ENCODE measurements at places on chromosomes 3 and 15.

- DNase-seq = no peak
Measured at GRCh38 chr3:191523148-191523547, 62.2 kb downstream of the PYDC2 start.

- DNase-seq = no peak
Measured at GRCh38 chr3:77052051-77052501, 12.2 kb downstream of the ROBO2 start.

DNA sequence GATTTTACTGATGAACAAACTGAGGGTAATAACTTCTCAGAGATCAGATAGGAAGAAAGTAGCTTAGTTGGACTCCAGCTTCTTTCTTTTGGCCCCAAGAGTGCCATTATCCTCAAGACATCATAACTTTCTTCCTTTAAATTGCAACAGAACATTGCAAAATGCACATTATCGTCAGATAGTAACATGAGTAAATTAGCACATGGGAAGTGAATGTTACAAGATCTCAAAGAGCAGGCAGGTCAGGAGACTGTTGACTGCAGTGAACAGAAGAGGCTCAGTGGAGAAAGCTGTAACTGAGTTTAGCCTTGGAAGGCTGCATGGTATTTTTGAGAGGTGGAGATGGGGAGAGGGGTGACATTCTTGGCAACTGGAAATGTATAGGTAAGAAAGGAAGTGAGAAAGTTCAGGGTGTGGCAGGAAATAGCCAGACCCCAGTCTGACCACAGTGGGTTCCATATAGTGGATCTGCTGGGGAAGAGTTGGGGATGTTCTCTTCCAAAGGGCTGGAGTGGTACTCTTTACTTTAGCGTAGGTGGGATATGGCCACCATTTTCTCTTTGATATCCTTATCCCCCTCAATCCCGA is 307.7 kb downstream of the RPLP1 start:
- DNase-seq = peak; percentile 12

- no peak for DNase-seq
Measured at GRCh38 chr15:45668386-45668785, 33.6 kb downstream of the SQOR start.

DNA sequence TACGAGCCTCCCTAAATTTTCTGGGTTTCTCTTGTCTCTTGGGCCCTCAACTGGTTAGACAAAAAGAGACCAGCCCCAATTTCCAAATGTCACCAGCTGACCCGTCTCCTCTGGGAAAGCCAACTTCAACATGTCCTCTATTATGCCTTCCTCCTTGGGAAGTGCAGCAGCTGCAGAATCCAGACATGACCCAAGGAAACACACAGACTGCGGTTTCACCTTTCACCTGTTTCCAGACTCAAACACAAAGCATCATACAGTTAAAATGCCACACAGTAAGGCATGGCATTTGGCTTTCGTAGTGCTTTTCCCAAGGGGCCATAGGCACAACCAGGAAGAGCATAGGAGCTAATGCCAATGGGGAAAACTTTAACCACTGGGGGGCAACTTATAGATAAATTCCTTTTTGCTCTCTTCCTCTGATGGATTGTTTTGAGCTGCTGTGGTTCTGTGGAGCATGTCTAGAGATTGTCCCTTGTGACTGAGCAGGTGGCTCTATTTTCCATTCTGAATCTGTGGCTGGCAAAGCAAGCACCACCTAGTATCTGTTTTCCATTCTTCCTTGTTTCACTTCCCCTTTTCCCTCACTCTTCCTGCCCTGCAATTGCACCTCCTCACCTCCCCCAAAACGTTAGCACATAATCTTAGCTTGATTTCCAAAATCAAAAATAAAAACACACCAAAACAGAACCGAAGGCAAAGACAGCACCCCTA is 49.3 kb downstream of the HHLA2 start:
- DNase-seq = no peak

GRCh38 chr15:94295275-94295674 is 63.9 kb downstream of the MCTP2 start:
- no peak for DNase-seq

DNA sequence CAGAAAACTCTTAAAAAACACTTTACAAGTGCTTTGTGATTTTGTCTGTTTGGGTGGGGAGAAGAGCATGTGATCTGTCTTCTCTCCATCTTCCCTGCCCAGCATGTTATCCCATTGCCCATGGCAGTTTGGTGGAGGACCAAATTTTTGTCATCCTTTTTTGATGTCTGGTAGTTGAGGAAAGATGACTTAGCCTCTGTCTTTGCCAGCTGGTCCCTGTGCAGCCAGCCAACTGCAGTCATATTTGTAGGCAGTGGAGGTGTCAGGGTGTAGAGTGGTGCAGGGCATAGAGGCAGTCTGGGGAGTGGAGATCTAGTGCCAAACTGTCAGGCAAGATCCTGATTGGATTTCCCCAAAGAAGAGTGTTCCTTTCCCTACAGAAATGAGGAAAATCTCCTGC is 40.7 kb downstream of the GASK1A start:
- DNase-seq = no peak

- DNase-seq = no peak
Measured at GRCh38 chr15:91572110-91572509, 281.4 kb upstream of the SLCO3A1 start.

GRCh38 chr3:195025056-195025883 is 245.7 kb downstream of the XXYLT1 start:
- no peak for DNase-seq

DNA sequence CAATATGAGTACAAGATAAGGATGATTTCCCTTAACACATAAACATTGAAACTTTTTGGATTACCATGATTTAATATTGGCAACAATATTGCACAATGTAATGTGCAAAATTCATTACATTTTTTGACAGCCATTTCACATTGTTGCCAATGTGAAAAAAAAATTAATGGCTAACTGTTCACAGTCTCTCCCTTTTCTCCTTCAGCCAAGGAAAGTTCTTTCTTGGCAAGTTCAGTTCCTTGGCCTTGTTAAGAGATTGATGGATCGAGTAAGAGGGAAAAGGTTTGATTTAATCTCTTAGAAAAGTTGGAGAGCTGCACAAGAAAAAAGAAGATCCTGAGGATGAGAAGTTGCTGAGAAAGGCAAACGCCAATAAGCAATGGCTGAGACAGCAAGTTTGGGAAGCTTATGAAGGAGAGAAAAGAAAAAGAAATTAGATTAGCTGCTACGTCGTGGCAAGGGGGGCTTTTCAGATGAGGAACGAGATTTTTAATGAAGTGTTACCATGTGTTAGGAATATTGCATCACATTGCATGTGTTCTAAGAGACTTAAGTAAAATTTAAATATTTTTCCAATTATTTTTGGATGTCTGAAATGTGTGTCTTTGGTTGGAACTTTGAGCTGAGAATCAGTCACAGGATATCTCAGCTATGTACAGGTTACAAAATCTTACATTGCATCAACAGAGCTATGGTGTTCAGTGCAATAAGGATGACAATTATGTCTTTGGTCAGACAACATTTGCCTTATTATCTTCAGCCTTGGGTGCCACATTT is 61.4 kb upstream of the ZNF280D start:
- DNase-seq = no peak

DNA sequence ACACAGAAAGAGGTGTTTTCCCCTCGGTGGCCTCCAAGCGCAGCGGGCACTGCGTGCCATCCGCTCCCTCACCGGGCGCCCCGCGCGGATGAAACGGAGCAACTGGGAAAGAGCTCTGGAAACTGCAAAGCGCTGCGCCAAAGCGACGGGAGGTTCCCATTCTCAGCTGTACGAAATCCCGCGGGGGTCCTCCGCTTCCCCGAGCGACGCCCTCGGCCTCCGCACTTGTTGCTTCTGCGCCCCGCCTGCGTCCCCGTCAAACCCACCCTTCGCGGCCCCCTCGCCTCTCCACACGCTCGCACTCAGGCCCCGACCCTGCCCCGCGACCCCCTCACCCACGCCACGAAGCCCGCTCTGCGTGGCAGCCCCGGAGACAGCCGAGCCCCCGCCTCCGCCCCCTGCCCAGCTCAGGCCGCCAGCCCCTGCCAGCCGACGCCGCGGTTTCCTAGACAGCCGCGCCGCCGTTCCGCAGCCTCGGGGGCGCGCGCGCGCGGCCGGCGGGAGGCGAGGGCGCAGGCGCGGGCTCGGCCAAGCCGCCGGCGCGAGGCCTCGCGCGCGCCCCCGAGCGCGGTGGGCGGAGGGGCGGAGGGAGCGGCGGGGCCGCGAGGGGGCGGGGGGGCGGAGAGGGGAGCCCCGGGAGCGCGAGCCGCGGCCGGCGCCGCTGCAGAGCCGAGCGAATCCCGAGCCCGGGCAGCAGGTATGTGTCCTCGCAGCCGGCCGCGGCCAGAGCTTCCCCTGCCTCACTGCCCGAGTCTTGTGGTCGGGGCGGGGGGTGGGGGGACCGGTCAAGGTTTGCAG is at the start of gene TMEM266:
TMEM266 (plus strand) TSS at position 666 of the 798 bp plus-strand sequence. CDS start 74,279 bp downstream, outside the sequence.
- DNase-seq = no peak

GRCh38 chr15:94185547-94186236 is 45.7 kb upstream of the MCTP2 start:
- no peak for DNase-seq

- DNase-seq = no peak
Measured at GRCh38 chr15:62795171-62795570, 247.4 kb upstream of the TPM1 start.

DNA sequence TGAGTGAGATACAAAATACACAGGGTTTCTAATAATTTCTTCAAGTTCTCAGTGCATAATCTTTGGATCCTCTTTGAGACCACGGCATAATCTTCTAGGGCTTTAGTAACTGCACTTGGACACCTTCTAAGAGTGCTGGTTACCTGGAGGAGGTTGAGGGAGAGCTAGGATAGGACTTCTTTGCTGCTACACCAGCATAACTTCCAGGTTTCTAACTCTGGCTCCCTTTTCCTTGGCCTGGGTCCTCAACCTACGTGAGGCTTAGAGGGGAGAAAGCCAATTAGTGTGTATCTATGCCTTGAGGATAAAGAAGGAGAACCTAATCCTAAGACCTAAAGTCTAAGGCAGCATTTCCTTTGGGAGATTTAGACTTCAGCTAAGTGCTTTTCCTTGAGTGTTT is 184.8 kb downstream of the LSAMP start:
- no peak for DNase-seq

DNA sequence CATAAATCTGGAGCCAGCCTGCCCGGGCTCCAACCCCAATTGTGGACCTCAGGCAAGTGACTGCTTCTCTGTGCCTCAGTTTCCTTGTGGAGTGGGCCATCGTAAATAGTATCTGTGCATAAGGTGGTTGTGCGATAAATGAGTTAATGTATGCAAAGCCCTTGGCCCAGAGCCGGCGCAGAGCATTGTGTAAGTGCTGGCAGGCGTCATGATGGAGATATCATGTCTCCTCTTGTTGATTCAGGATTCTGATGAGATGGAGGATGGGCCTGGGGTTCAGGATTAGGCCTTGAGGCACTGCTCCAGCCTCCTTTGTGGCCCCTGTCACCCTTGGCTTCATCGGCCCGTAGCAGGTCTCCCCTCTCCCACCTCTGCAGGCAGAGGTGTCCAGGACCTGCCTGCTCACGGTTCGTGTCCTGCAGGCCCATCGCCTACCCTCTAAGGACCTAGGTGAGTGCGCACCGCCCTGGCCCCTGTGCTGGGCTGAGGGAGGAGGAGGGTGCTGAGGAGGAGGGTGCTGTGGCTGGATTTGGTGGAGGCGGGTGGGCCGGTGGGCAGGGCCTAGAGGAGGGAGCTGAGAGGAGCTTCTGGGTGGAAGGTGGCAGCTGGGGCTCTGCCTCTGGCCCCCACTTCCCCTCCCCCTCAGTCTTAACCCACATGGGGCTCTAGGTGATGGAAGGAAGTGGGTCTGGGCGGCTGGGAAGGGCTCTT is 1.3 kb downstream of the PLA2G4B start:
- no peak for DNase-seq

DNA sequence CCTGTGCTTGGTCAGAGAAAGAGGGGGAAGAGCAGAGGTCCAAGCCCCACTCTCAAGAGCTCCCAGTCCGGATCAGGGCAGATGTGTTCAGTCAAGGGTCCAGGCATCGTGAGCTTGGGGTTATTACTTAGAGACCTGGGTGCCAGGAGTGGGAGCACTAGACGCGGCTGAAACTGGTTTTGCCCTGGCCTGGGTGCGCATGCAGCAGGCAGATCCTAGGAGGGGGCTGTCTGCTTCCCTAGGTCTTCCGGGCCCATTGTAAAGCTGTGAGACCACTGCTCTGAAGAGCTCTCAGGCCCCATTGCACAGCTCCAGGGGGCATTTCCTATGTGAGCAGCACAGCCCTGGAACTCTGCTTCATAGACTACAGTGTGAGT is 204.9 kb upstream of the LINGO1 start:
- no peak for DNase-seq

GRCh38 chr3:110533089-110533488 is 538.5 kb upstream of the NECTIN3 start:
- no peak for DNase-seq

DNA sequence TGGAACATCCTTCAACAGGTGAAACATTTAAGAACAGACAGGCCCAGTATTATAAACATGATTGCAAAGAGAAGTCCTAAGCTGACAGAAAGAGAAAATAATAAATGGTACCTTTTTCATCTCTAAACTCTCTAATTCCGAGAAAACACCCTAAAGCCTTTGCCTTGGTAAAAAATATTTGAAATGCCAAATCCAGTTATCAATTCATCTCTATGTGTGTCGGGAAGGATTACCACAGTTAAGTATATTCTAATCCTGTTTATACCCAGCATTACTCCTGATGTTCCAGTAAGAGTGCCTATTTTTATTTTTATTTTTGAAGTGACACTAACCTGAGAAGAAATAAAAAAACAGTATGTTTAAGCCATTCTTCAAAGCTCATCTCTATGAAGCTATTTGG is 219.3 kb upstream of the NANOGP8 start:
- no peak for DNase-seq

All from CD4-positive, alpha-beta T cell treated with Interferon gamma for 1 hour (primary cell).